Activated CD4-positive, alpha-beta T cell treated with anti-CD3 and anti-CD28 coated beads for 36 hours (primary cell): ENCODE measurements at places on chromosomes 4 and X. TPM values are rescaled to one million over a fixed set of nuclear protein-coding genes. Genes with fewer than 3 reads are reported as not detected.

GRCh38 chrX:41332408-41333002 is 1.5 kb upstream of the DDX3X start:
- DNase-seq, result peak; percentile 55

- no peak for DNase-seq
Observed at GRCh38 chr4:14961292-14961691, 41.0 kb upstream of the CPEB2 start.

GRCh38 chrX:5870238-5870637 is 358.4 kb downstream of the NLGN4X start:
- no peak for DNase-seq

DNA sequence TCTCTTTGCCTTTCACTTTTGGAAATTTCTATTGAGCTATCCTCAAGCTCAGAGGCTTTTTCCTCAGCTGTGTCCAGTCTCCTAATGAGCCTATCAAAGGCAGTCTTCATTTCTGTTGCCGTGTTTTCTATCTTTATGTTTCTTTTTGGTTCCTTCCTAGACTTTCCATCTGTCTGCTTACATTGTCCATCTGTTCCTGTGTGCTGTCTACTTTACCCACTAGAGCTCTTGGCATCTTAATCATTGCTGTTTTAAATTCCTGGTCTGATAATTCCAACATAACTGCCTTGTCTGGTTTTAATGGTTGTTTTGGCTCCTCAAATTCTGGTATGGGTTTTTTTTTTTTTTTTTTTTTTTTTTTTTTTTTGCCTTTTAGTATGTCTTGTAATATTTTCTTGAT is 9.3 kb upstream of the PDE6B start:
- DNase-seq, result no peak

DNA sequence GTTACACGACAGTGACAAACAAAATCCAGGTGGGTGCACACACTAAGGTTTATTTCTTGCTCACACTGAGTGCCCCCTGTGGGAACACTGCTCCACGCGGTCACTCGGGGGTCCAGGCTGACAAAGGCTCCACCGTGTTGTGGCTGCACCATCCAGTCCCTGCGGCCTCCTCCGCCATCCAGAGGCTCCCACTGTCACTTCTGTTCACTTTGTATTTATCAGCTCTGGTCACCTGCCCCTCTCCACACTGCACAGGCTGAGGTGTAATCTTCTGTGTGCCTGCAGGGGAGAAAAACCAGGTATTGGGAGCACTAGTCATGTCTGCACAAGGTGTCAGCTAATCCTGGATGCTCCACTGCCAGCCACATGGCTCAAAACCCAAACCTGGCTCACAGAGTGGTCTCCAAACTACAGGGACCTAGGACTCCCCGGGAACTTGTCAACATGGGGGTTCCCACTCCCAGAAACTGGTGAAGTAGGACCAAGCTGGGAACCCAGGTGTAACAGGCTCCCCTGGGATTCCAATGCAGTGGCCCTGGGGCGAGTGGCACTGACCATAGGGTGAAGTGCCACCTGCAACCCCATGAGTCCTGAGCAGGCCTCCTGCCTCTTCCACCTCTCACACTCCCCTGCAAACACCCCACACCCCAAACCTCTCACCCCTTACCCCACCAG is 25.5 kb downstream of the HMX1 start:
- DNase-seq, result no peak

DNA sequence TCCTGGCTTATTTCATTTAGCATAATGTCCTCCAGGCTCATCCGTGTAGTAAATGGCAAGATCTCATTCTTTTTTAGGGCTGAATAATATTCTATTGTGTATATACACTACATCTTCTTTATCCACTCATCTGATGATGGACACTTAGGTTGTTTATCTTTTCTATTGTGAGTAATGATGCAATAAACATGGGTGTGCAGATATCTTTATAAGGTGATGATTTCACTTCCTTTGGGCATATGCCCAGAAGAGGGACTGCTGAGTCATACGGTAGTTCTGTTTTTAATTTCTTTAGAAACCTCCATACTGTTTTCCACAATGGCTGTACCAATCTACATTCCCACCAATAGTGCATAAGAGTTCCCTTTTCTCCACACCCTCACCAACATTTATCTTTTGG is 317.6 kb upstream of the CNKSR2 start:
- no peak for DNase-seq

GRCh38 chrX:109619771-109620170 is 5.2 kb downstream of the KCNE5 start:
- no peak for DNase-seq

DNA sequence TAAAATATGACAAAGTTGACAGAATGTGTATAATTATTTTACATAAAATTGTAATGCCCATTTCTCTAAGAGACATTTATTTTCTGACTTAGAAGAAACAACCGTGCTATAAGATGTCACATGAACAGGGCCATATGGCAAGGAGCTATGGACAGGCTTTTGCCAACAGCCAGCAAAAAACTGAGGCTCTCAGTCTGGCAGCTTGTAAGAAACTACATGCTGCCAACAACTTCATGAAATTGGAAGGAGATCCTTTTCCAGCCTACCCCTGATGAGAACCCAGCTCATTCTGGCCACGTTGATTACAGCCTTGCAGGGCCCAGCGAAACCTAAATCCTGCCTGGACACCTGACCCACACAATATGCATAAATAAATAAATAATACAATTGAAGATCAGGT is 250.3 kb upstream of the ARSJ start:
- DNase-seq, result no peak

GRCh38 chr4:153126137-153126536 is 78.1 kb upstream of the TRIM2 start:
- no peak for DNase-seq

DNA sequence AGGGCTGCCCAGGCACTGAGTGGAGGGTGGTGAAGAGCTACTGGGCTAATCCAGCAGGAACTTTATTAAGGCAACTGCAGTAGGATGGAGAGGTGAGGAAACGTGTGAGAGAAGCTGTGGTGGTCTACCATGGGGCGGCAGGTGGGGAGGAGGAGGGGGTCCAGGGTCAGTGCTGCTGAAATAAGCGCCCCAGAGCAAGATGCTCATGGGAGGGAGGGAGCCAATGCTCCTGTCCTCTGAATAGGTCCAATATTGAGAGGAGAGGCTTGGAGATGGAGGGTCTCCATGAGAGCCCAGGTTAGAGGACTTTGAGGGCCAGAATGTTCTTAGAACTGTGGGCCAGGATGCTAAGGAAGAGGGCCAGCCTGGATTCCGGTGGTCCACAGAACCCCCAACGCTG is 35.2 kb downstream of the EVC start:
- DNase-seq, result no peak

- DNase-seq, result no peak
Observed at GRCh38 chr4:83686166-83686565, 150.3 kb downstream of the GPAT3 start.

- no peak for DNase-seq
Observed at GRCh38 chr4:140091305-140091704, 62.7 kb downstream of the MAML3 start.

DNA sequence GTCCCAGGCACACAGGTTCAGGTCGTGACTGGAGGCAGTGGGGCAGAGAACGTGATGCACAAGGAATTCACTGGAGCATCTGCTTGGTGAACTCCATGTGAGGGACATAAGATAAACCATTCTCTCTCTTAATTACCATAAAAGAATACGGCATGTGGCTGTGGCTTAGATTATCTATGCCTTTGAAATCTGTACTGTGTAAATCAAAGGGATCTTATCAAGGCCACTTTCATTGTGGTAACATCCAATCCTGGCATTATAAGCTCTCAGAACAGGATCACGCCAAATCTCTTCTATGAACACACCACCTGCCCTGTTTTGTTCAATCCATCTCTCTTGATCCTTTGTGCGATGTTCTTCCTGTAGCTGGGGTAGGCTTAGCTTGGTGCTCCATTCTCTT is 192.3 kb downstream of the SPATA18 start:
- no peak for DNase-seq

GRCh38 chr4:32735856-32736590 is 2015.9 kb downstream of the PCDH7 start:
- no peak for DNase-seq

DNA sequence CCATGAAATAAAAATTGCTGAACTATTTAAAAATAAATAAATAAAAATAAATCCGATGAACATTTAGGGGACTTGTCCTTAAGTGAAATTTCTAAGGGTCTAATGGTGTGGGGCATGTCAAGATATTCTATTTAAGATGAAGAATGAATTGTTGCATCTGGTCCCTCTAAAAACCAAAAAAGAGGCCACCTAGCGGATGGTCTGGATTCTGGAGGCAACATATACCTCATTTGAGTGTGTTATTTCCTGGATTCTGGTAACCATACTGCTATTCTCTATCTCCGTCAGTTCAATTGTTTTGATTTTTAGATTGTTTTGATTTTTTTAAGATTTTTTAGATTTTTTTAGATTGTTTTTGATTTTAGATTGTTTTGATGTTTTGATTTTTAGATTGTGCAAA is 28.3 kb downstream of the AGTR2 start:
- DNase-seq, result no peak

GRCh38 chr4:165828928-165829327 is 44.1 kb upstream of the TLL1 start:
- no peak for DNase-seq

DNA sequence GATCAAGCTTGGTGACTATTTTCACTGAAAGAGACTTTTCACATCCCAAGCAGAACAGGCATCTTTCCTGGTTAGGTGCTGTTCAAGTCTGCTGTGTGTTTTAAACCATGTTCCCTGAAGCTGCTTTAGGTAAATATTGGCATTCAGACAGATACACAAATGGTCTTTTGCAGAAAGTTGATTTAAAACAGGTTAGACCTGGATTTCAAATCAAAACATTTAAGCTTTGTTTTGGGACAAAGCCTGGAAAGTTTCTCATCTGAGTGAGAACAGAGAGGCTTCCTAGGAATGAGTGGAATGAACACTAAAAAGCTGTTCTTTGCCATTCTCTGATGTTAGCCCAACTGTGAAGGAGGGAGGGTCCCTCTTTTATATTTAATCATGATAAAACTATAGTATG is 10.1 kb downstream of the ANXA3 start:
- DNase-seq, result no peak

DNA sequence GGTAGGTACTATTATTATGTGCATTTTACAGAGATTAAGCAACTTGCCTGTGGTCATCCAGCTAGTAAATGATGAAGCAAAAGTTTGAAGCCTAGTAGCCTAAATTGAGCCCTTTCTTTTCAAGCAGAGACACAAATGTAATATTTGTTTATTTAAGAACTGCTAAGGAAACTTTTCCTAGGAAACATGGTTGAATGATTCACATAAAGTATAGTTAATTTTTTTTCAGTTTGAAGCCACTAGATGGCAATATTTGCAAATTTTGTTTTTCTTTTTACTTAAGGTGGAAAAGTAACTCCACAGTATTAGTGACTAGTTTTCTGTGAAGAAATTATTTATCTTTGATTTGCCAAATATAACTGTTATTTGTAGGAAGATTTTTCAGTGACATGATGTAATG is 52.8 kb upstream of the ANKRD17 start:
- DNase-seq, result no peak

DNA sequence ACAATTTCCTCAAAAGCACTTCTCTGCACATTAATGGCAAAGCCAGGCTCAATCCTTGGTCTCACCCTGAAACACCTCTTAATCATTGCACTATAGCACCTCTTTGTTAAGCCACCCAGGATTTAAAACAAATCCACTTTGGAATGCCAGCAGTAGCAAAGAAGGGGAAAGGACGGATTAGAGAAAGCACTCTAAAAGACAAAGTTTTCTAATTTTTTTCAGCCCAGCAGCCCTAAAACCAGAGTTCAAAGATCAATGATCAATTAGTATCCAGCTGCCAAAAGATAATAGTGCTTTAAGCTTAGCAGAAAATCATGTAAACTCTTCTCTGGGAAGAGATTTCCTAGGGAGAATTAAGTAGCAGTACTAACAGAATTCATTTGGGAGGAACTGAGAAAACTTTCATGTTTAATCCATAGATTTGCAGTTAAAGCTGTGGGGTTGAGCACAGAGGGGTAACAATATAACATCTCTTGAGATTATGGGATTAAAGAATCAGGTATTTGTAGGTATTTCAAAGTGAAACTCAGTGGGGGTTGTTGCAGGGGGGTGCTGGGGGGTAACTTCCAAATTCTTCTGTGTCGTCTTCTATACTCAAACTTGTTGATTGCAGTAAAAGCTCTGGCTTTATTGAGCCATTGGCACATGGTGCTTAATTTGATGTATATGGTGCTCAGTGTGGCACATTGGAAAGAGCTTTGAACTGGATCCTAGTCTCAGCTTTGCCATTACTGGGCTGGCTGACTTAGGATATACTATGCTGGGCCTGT is 61.8 kb downstream of the LRRC66 start:
- DNase-seq, result no peak

- no peak for DNase-seq
Observed at GRCh38 chrX:40156470-40157227, 58.9 kb upstream of the BCOR start.

GRCh38 chr4:37749398-37749988 is 63.3 kb upstream of the RELL1 start:
- no peak for DNase-seq

DNA sequence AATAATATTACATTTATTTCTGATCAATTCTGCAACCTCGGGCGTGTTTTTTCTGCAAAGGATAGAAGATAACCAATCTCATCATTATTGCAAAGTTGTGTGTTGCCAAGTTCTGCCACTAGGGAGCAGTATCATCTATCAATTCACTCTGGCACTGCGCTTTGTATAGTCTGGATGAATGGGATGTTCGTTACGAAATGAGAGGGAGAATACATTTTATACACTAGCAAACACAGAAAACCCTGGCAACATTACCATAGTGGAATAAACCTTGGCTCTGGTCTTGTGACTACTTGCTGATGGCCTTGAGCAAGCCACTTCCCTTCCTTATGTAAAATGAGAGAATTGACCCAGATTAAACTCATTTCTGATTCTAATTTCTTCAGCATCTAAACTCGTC is 97.5 kb upstream of the ZNF518B start:
- peak; percentile 64 for DNase-seq

- no peak for DNase-seq
Observed at GRCh38 chrX:42519666-42520231, 258.2 kb downstream of the PPP1R2C start.

- DNase-seq, result no peak
Observed at GRCh38 chrX:68462197-68462596, 28.9 kb upstream of the OPHN1 start.

GRCh38 chr4:125280892-125281403 is 33.8 kb upstream of the FAT4 start:
- DNase-seq, result no peak

- no peak for DNase-seq
Observed at GRCh38 chrX:129658429-129658828, 3.7 kb upstream of the APLN start.

- no peak for DNase-seq
Observed at GRCh38 chr4:115219315-115219860, 106.0 kb upstream of the NDST4 start.

GRCh38 chrX:17414027-17414658 is 39.1 kb downstream of the NHS start:
- no peak for DNase-seq

- DNase-seq, result no peak
Observed at GRCh38 chrX:69148946-69149345, 16.3 kb downstream of the PJA1 start.

Gene PDGFRA
- not detected for total RNA-seq

Gene TMEM156
- 15.4 TPM for total RNA-seq

Gene CXCL11
- 0.14 TPM for total RNA-seq

Gene SLC10A7
- 19.2 TPM for total RNA-seq

Gene ADH6
- total RNA-seq, result not detected

Gene ABLIM2
- 0.58 TPM for total RNA-seq

Gene RIPPLY1
- total RNA-seq, result not detected

Gene RIBC1
- 0.95 TPM for total RNA-seq

Gene RPA4
- 0.30 TPM for total RNA-seq

Gene SUPT20HL1
- 0.07 TPM for total RNA-seq

Gene GYG2
- not detected for total RNA-seq

Gene EXOC1L
- not detected for total RNA-seq

Gene GPR173
- total RNA-seq, result not detected
